Sciatic nerve (tissue), 2 donors: ENCODE measurements at places on chromosomes 7 and 10.

GRCh38 chr10:30059209-30060107 lies at the start of gene JCAD:
TSS of gene JCAD (minus strand) at chr10:30059586. CDS start at chr10:30047812, 11,774 bp downstream.
- peak; percentile 90 for DNase-seq

- no peak for DNase-seq
Observed at GRCh38 chr7:109125001-109125400, 555.3 kb downstream of the DNAJB9 start.

- no peak for DNase-seq
Observed at GRCh38 chr10:120221873-120222485, 235.0 kb upstream of the PLPP4 start.

DNA sequence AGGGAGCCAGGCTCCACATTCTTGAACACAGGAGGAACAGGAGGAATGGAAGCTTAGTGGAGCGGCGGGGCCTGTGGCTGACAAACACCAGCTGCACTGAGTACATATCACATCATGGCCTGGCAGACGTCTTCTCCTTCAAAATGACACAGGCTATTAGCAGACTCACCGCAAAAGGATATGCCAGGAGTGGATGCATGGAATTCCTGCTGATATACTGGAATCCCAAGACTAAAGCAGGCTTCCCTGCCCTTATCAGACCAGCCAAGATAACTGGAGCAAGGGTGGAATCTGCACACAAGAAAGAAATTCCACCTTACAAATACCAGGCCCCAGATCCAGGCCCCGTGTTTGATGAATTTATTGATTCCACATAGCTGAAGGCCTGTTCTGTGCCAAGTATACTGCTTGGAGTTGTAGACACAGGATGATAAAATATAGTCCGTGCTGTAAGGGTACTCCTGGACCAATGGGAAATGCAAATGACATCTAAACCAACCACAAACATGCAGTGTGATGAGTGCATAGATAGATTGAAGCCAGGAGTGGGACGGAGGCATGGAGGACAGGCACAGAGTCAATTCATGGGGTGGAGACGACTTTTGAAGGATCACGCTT lies 480.5 kb upstream of the ZMIZ1 start:
- no peak for DNase-seq
